ENCODE measurements at places on chromosomes 3 and 15.

- no peak for DNase-seq
Observed at GRCh38 chr3:20111836-20112235, 71.6 kb downstream of the KAT2B start.

DNA sequence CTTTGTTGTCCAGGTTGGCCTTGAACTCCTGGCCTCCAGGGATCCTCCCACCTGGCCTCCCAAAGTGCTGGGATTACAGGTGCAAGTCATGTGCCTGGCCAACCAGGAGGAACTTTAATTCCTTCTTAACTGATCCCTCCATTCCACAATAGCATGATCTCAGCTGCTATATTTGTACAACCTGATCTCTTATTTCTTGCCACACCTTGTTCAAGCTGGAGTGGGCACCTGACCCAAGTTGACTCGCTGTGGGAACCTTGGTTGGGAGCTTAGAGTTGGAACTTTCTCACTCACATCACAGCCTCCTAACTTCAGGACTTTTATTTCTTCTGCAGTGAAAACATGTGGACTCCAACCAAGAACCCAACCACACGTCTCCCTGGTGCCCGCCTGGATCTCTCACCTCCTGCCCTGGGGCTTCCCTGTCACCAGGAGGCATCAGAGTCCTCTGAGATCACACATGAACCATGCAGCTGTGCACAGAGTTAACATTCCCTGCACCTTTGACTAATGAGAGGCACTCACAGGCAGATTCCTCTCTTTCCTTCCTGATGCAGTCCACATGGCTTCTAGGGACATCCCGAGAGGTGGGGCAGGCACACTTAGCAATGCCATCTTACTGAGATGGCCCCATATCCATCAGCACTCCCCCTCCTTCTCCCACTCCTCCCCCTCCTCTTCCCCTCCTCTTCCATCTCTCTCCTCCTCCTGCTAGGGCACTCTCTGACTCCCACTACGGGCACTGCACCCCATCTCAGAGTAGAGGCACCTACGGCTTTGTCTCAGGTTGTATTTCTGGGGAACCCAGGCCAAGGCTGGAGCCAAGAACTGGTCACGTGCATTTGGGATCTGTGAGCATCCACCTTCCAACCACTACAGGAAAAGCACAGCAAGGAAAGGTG is 9.7 kb upstream of the CYFIP1 start:
- no peak for DNase-seq

DNA sequence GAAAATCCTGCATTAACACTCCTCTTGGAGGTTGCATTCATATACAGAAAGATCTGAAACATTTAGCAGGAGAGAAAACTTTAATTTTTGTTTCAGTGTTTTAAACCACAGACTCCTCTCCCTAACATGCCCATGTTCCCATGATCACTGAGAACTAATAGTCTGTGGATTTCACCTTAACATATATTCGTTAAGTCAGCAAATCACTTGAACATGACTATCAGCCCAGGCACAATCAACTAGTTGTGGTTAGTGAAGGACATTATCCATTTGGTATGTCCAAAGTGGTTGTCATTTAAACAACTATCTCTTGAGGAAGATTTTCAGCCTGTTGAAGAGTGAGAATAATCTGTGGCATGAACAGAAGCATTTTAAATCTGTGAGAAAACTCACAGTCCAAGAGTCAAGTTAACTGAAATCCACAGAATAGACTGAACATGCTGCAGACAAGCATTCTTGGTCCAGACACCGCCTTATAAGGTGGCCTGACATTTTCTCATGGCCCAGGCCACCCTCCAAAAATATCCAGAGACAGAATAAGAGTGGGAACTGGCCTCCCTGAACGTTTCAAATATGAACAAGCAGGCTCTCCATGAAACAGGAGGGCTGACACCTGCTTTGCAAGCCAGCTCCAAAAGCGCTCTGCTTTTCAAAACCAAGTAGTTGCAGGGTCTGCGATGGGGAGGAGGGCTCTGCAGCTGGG is 39.9 kb upstream of the ADCY5 start:
- DNase-seq: no peak

- DNase-seq: no peak
Observed at GRCh38 chr3:133998691-133999241, 31.0 kb downstream of the SLCO2A1 start.

DNA sequence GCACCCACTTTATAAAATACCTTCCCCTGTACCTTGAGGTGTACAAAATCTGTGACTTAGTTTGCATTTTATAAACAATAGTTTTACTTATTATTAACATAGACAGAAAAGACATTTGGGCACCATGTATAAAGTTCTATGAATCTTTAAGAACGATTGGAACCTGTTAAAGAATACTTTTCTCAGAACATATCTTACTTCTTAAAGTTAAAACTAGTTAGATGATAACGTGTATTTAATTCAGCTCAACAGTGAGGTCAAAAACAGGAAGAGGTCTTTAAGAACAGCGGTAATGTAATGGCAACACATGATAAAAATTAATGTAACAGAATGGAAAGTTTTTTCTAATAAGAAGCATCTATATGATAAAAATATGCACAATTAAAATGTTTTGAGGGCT is 25.0 kb downstream of the CPOX start:
- no peak for DNase-seq

- no peak for DNase-seq
Observed at GRCh38 chr15:48002767-48003166, 118.0 kb upstream of the SLC24A5 start.

DNA sequence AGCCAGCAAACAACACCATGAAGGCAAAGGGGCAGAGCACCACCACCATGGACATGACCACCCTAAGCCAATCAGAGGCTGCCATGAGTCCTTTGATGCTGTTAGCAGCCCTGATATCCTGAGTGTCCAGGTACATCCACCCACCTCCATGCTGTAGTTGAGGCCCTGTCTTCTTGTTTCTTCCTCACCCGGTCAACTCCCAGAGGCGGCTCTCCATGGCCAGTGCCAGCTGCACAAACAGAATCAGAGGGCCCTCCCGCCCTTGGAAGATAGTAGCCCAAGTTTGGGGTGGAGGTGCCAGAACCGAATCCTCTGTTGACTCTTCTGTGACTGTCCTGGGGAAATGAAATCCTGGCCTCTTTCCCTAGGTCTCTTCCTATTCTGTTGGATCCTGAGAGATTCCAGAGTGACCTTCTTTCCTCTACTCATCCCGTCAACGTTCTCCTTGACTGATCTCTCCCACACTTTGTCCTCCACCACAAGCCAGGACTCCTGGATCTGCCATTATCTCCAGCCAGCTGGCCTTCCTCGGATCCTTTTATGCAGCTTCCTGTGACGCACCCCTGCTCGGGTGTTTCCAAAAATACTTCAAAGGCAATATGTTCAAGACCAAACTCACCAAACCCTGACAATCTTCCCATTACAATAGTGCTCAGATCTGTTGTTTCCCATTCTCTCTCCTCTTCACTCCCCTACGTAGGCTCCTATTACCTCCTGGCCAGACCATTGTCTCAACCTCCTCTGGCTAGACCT is 45.4 kb upstream of the DLG1 start:
- no peak for DNase-seq

DNA sequence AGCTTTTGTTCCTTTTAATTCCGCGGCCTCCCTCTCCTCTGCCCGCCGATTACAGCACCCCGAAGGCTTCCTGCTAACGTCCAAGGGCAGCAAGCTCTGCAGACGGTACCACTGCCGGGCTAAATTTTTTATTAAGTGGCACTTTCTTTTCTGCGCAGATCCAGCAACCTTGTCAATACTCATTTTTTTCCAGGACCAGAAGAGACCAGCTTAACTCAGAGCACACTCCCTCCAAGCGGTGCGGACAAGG is 542 bp upstream of the MEIS2 start:
- DNase-seq: no peak

DNA sequence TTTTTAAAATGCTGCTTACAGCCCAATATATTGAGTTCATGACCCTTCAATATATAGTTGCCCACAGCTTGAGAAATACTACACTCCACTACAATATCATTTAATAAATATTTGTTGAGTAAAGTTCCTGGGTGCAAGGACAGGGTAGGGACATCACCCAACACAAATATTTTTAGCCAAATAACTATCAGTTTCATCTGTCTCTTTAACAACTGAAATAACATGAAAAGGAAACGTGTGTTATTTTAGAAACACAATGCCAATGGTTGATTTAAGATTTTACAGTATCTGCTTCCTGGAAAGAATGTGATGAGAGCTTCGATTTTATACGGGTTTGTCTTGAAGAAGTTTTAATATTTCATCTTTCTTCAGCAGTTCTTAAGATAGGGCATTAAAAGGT is 67.7 kb upstream of the CDV3 start:
- DNase-seq: no peak

DNA sequence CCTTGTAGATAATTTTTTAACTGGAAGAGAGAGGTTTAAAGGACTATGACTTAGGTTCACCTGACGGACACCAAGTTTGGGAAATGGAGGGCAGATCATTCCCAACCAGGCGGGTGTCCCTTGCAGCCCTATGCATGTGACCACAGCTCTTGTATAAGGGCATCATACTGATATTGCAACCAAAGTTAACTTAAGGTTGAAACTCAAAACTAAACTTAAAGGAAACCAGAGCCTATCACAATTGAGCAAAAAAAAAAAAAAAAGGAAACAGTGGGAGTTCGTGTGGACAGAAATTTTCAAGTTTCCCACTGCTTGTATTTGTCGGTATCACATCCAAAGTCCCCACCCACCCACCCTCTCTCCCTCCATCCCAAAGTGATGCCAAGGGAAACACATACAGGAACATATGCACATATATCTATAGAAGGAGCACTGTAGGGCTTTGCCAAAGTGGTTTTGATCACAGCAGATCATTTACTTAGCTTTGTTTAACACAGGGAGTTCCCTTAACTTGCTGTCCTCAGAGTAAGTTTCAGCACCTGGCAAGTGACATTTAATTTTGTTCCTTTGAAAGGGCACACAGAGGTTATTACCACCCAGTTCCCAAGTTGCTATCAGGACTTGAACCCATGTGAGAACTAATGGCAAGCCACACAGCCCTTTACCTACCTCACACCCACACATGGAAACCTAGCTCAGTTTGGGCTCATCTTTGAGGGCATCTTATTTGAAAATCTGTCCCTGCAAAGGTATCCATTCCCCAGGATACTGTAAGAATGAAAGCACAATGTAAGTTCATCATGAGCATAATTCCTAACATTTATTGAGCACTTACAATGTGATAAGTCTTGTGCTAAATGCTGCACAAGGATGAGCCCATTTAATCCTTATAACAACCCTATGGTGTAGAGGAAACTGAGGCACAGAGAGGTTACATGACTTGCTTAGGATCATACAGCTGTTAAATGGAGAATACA is 204.5 kb upstream of the CMC1 start:
- no peak for DNase-seq

GRCh38 chr3:112813016-112813415 is 33.6 kb downstream of the CD200R1L start:
- DNase-seq: peak; percentile 47

- DNase-seq: no peak
Observed at GRCh38 chr3:39142067-39142466, 11.3 kb downstream of the CSRNP1 start.

- peak; percentile 3 for DNase-seq
Observed at GRCh38 chr15:97087006-97087741, 756.7 kb downstream of the NR2F2 start.

DNA sequence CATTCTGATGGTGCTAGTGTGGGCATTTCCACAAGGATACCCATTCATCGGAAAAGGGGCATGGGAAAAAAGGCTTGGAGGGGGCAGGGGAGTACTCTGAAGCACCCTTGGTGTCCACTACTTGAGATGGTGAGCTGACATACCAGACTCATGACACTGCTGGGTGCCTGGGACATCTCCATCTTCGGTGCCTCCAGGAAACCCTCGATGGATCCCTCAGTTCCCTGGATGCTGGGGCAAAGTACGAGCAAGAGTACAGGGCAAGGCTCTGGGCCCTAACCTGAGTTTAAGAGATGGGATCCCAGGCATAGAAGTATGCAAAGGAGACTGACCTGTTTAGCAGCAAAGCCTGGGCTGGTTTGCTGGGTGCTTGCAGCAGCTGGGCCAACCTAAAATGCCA is 5.2 kb upstream of the IP6K1 start:
- DNase-seq: no peak

GRCh38 chr3:133377396-133377795 is 22.5 kb upstream of the BFSP2 start:
- DNase-seq: peak; percentile 10

GRCh38 chr3:81837071-81837593 is 75.7 kb upstream of the GBE1 start:
- no peak for DNase-seq

DNA sequence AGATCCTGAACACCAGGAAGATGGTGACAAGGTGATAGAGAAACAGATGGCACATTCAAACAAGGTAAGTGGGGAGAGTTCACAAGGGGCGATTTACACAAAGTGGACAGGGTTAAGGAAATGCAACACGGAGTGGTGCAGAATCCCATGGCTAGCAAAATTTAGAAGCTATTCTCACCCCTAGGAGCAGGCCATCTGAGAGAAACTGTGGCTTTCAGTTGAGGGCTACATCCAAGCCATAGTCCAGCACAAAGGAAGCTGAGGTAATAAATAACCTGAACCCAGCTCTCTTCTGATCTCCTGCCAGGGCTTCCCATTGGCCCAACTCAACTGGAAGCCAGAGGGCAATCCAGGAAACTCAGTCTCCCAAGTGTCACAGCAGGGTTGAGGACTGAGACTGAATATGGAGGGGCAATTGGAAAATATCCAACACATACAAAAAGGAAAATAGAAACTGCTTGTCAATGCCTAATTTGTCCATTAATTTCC is 1.2 kb upstream of the ZNF445 start:
- DNase-seq: no peak

GRCh38 chr3:103060242-103060641 is 625.4 kb downstream of the ZPLD1 start:
- no peak for DNase-seq

GRCh38 chr3:103918336-103918735 is 1448.4 kb upstream of the ALCAM start:
- no peak for DNase-seq

DNA sequence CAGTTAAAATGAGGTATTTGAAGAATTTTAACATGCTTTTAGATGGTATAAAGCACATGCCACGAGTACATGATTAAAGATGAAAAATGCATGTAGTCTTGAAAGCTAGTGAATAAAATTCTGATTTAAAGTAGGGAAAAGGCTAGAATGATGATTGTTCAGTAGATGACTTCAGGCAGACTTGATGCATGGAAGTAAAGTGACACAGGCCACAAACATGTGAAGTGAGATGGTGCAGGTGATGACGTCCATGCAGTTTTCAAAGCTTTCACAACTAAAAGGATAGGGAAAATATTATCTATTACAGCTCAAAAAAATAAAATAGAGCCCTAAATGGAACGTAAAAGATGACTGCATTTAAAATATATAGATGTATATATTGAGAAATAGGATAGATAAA is 140.9 kb downstream of the TFG start:
- no peak for DNase-seq

GRCh38 chr3:136576279-136577009 is 175.7 kb downstream of the STAG1 start:
- no peak for DNase-seq

GRCh38 chr3:98877132-98877531 is 24.4 kb downstream of the DCBLD2 start:
- DNase-seq: no peak

DNA sequence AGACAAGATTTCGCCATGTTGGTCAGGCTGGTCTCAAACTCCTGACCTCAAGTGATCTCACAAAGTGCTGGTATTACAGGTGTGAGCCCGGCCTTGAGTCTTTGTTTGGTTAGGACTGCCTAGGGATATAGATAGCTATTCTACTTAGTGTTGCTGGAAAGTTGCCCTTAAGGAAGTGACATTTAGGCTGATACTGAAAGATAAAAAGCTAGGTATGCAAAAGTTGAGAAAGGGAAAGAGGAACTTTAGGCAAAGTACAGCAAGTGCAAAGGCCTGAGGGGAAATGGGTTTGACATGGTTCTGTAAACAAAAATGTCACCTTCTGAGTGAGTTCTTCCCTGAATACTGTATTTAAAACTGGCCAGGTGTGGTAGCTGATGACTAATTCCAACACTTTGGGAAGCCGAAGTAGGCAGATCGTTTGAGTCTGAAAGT is 111.5 kb downstream of the ZNF609 start:
- DNase-seq: no peak

Data from fibroblast of the conjunctiva (primary cell).